ENCODE measurements at places on chromosomes 12 and 14. TPM values are rescaled to one million over a fixed set of nuclear protein-coding genes. Genes with fewer than 3 reads are reported as not detected.
A peak's percentile ranks its signal among the peaks of the same experiment; 100 is the strongest.

The GALNT8 gene
- total RNA-seq: 2.8 TPM

The MYO1A gene
- 0.94 TPM for total RNA-seq

DNA sequence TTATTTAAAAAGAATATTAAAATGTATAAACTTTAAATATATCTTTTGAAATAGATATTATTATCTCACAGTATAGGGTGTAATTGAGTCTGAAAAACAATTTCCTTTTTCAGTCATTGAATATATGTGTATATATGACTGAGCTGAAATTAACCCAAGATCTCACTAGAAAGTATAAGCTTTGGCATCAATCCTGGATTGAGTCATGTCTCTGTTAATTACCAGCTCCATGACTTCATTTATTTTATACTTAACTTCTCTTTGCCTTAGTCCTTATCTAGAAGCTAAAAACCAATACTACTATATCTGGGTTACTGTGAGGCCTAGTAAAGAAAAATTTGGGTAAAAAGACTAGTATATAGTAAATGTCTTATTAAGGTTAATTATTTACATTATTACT lies 1020.3 kb downstream of the LRFN5 start:
- no peaks in the 10 kb centered on the region for H3K27me3 ChIP-seq
- no peak for DNase-seq
- no peak overlapping the region for H3K27ac ChIP-seq
- no peak overlapping the region for H3K4me3 ChIP-seq
- H3K4me1 ChIP-seq: no peaks in the 10 kb centered on the region

DNA sequence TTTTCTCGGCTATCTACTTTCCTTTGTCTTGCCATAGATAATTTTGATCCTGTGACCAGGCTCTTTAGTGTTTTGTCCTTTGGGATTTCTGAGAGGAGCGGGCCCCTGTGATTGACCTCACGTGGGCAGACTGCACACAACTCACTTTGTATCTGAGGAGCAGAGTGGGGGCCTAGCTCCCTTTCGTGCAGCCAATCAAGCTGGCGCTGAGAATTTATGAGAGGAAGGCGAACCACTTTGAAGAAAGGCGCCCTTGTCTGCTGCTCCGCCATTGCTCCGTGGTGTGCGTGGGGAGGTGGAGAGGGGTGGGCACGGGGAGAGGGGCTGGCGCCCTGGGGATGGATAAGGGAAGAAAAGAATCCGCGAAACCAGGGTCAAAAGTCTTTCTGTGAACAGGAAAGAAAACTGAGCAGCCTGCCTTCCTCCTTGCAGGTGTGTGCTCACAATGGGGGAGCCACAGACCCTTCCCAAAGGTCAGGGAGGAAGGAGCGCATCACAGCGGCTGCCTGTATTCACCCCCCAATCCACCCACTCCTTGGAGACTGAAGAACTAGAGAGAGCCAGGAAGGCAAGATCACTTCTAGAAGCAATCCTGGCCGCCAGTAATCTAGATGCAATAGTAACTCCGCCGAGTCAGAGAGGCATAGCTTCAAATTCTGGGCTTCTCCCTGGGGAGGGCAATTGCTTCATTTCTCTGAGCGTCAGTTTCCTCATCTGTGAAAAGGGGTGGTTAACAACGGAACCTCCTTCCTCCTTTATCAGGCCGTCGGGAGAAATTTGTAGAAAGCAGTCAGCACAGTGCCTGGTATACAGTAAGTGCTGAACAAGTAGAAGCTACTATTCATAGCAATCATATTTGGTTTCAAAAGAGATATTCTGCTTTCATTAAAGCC lies 24.9 kb upstream of the MED13L start:
- no peaks in the 10 kb centered on the region for H3K27me3 ChIP-seq
- H3K27ac ChIP-seq: no peak overlapping the region
- H3K36me3 ChIP-seq: no peaks in the 10 kb centered on the region
- no peak for DNase-seq
- H3K4me3 ChIP-seq: no peak overlapping the region
- H3K4me1 ChIP-seq: peaks cover 44% of the 10 kb centered on the region

DNA sequence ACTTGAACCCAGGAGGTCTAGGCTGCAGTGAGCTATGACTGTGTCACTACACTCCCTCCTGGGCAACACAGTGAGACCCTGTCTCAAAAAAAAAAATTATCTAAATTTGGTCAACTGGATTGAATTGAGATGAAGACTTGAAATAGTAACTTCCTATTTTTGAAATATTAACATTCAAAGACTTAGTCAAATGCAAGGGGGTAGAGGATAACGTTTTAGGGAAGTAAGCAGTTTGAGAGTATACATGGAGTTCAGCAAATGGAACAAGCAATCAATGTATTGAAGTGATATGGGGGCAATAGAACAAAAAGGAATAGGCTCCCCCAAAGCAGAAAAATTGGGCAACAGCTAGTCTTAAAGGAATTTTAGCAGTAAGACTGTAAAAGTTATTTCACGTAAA lies 4.6 kb upstream of the MFAP5 start:
- no peak for DNase-seq
- no peak overlapping the region for H3K4me3 ChIP-seq
- peaks cover 8% of the 10 kb centered on the region for H3K4me1 ChIP-seq
- no peaks in the 10 kb centered on the region for H3K27me3 ChIP-seq
- H3K27ac ChIP-seq: no peak overlapping the region

The YAF2 gene
- 52.9 TPM for total RNA-seq

The GTF2A1 gene
- 34.4 TPM for total RNA-seq

- H3K4me1 ChIP-seq: no peaks in the 10 kb centered on the region
- no peak overlapping the region for H3K4me3 ChIP-seq
- DNase-seq: no peak
- H3K27me3 ChIP-seq: no peaks in the 10 kb centered on the region
Measured at GRCh38 chr12:59827767-59828166, 231.9 kb downstream of the SLC16A7 start.

- H3K4me1 ChIP-seq: no peaks in the 10 kb centered on the region
- no peak for DNase-seq
- no peaks in the 10 kb centered on the region for H3K27me3 ChIP-seq
- no peak overlapping the region for H3K4me3 ChIP-seq
- H3K36me3 ChIP-seq: no peaks in the 10 kb centered on the region
Measured at GRCh38 chr12:13365748-13366366, 169.3 kb downstream of the EMP1 start.

DNA sequence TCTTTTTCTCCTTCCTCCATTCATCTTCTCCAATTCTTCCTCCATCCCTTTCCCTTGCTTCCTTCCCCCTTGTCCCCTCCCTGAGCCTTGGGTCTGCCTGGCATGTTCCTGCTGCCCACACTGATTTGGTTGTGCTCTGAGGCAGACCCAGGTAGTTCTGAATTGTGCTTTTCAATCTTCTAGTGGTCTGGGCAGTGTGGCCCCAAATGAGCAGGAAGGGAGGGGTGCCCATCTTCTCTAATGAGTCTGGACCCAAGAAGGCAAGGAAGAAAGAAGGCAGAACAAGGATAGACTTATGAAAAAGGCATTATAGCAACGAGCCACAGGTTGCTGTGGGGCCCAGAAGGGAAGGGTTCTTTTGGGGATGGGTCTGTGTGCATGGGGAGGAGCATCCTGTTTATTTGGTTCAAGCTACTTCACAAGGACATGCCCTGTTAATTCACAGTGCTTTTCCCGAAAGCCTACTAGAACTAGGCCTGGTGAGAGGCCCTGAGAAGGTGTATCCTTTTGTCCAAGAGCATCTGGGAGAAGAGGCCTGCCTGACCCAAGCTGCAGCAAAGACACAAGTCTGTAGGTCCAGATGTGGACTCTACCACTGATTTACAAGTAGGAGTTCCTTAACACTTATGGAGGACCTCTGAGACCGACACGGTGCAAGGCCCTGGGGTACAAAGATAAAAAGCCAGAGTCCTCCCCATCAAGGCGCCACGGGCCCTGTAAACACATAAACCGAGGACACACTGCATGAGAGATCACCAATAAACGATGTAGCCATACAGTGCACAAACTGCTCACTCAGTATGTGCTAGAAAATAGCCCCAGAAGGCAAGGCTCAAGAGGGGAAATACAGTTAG lies 1.1 kb upstream of the SUSD6 start:
- peaks cover 39% of the 10 kb centered on the region for H3K4me1 ChIP-seq
- no peak for DNase-seq
- peak overlapping the region; percentile 100 for H3K27ac ChIP-seq
- peak overlapping the region; percentile 90 for H3K4me3 ChIP-seq

The KLRC4 gene
- total RNA-seq: 4.1 TPM

GRCh38 chr14:96578619-96579018 lies 76.4 kb downstream of the PAPOLA start:
- H3K4me3 ChIP-seq: no peak overlapping the region
- DNase-seq: no peak
- H3K4me1 ChIP-seq: peaks cover 9% of the 10 kb centered on the region
- no peaks in the 10 kb centered on the region for H3K27me3 ChIP-seq

GRCh38 chr14:100416921-100417860 lies 94.1 kb downstream of the SLC25A47 start:
- H3K27me3 ChIP-seq: no peaks in the 10 kb centered on the region
- H3K4me3 ChIP-seq: no peak overlapping the region
- H3K27ac ChIP-seq: no peak overlapping the region
- no peaks in the 10 kb centered on the region for H3K36me3 ChIP-seq
- peak; percentile 72 for DNase-seq

- H3K36me3 ChIP-seq: no peaks in the 10 kb centered on the region
- H3K4me1 ChIP-seq: peaks cover 38% of the 10 kb centered on the region
- H3K4me3 ChIP-seq: no peak overlapping the region
- H3K27me3 ChIP-seq: no peaks in the 10 kb centered on the region
- no peak for DNase-seq
Measured at GRCh38 chr12:11724888-11725311, 75.4 kb downstream of the ETV6 start.

- H3K27ac ChIP-seq: no peak overlapping the region
- H3K4me1 ChIP-seq: peaks cover 4% of the 10 kb centered on the region
- DNase-seq: peak; percentile 4
Measured at GRCh38 chr14:101743701-101744100, 17.8 kb upstream of the PPP2R5C start.

The LRFN5 gene
- 1.6 TPM for total RNA-seq

DNA sequence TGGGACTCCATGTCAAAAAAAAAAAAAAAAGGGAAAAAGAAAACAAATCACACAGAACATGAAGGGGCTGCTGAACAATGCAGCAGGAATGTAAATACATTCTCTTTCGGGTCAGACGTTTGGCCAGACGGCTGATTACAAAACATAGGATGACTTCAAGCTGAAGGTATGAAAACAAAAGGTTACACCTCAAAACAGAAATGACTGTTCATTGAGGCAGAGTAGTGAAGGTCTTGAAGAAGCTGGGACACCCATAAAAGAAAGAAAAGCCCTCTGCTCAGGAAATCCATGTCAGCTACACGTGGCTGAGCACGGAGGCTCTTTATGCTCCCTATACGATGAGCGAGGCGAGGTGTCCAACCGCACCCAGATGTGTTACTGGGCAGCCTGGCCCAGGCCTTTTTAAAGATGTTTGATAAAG lies 37.7 kb downstream of the FGD4 start:
- no peak overlapping the region for H3K4me3 ChIP-seq
- DNase-seq: no peak
- H3K27me3 ChIP-seq: no peaks in the 10 kb centered on the region
- no peaks in the 10 kb centered on the region for H3K4me1 ChIP-seq
- H3K27ac ChIP-seq: no peak overlapping the region
- no peaks in the 10 kb centered on the region for H3K36me3 ChIP-seq

The WNT5B gene
- total RNA-seq: 5.2 TPM

The ZC2HC1C gene
- 0.89 TPM for total RNA-seq

DNA sequence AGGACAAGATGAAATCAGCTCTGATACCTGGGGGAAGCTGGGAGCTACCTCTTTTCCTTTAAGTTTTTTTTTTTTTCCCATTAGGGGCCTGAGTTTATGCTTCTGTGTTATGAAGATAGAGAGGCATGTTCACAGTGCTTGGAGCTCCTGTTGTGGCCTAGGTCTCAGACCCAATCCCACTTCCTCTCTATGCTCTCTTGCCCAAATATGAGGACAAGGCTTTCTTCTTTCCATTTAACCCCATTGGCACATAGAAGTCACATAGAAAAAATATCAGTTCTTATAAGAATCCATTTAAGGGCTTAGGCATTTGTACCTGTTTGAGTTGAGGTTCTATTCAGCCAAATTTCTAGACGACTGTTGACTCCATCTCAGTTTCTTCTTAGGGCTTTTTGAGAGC lies 12.6 kb downstream of the MRPS35 start:
- H3K4me1 ChIP-seq: no peaks in the 10 kb centered on the region
- no peak overlapping the region for H3K4me3 ChIP-seq
- peaks cover 74% of the 10 kb centered on the region for H3K36me3 ChIP-seq
- DNase-seq: no peak
- no peaks in the 10 kb centered on the region for H3K27me3 ChIP-seq
- H3K27ac ChIP-seq: no peak overlapping the region

The RAB3IP gene
- total RNA-seq: 18.7 TPM

The CELA1 gene
- not detected for total RNA-seq

The NRL gene
- 7.8 TPM for total RNA-seq

The IFNG-AS1 gene
- 7.8 TPM for total RNA-seq

GRCh38 chr14:74042296-74042695 lies 23.1 kb downstream of the BBOF1 start:
- no peak overlapping the region for H3K4me3 ChIP-seq
- H3K27ac ChIP-seq: no peak overlapping the region
- DNase-seq: no peak
- H3K36me3 ChIP-seq: no peaks in the 10 kb centered on the region
- no peaks in the 10 kb centered on the region for H3K27me3 ChIP-seq

The NKX2-1 gene
- not detected for total RNA-seq

DNA sequence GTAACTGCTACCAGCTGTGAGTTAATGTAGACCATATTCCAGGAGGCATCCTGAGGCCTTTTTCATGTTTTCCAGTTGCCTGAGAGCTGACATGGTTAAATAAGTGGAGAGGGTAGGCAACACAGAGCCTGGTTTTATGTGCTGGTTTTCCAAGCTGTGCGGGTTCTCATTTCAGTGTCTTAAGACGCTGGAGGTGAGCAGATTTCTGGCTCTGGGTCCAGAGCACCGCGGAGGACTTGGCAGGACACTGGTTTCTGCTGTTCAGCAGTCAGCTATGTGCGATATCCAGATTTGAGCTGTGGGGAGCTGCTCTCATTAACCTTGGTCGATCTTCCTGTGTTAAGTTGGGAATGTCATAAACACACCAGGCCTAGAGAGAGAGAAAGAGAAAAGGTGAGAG lies 680.8 kb downstream of the BCL11B start:
- H3K36me3 ChIP-seq: no peaks in the 10 kb centered on the region
- H3K4me3 ChIP-seq: no peak overlapping the region
- no peaks in the 10 kb centered on the region for H3K27me3 ChIP-seq
- DNase-seq: no peak
- no peaks in the 10 kb centered on the region for H3K4me1 ChIP-seq

The VPS33A gene
- total RNA-seq: 24.7 TPM

The TMEM30B gene
- total RNA-seq: 0.94 TPM

DNA sequence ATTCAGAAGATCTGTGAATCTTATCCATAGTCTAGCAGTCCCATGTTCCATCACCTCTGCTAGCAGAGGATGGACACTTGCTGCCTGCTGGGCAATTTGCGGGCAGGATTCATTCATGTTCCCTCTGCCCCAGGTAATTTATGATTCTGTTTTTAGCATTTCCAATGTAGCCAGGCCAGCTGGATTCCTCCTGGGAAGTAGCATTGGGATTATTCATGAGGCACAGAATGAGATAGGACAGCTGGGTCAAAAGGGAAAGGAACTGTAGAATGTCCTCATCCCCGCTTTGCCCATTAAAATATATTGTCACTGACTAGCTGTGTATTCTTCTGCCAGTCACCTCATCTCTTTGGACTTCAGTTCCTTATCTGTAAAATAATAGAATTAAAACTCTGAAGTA lies 68.7 kb downstream of the SLC35F4 start:
- H3K4me1 ChIP-seq: no peaks in the 10 kb centered on the region
- H3K4me3 ChIP-seq: no peak overlapping the region
- H3K27ac ChIP-seq: no peak overlapping the region
- no peaks in the 10 kb centered on the region for H3K36me3 ChIP-seq
- DNase-seq: no peak
- H3K27me3 ChIP-seq: no peaks in the 10 kb centered on the region

Data from spleen (tissue), 13 donors.